ENCODE measurements at places on chromosomes 1 and 21. TPM values are rescaled to one million over a fixed set of nuclear protein-coding genes. Genes with fewer than 3 reads are reported as not detected.

GRCh38 chr21:41857771-41858300, 21.3 kb downstream of the PRDM15 start:
- no peak for DNase-seq

GRCh38 chr1:28243685-28244311, 7.9 kb downstream of the ATP5IF1 start:
- DNase-seq: no peak

- DNase-seq: peak; percentile 3
These were observed 94.5 kb downstream of the EVI5 start for GRCh38 chr1:92690212-92690906.

GRCh38 chr1:83978056-83978455, 20.9 kb downstream of the TTLL7 start:
- DNase-seq: no peak

- no peak for DNase-seq
These were observed 519.5 kb downstream of the SMYD3 start for GRCh38 chr1:245987577-245987976.

DNA sequence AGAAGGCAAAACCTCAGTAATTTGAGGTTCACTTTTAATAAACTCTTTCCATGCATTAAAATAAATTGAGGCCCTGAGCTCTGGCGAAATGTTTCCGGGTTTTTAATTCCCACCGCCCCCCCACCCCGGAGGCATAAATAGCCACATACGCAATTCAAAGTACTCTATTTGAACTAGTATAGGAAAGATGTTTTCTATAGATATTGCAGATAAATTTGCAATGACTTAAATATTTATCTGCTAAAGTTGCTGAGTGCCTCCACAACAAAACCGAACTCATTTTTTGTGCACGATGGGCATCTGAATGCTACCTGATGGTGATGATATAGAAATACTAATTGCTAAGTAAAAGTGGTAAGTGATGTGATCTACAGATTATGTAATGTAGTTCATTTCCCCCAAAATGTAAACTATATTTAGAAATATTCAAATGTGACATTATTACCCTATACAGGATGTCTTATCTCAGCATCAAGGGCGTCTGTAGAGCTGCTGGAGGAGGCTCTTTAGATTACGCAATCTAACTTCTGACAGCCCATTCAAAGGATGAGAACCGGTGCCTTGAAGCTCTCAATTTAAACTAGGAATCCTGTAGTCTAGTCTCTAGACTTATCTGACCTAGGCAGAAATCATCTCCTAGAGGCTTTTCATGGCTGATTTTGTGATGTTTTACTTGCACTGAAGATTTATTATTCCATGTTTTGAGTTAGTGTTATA, 8.5 kb downstream of the IRF2BP2 start:
- peak; percentile 92 for DNase-seq

- peak; percentile 96 for DNase-seq
These were observed 79.8 kb upstream of the CYYR1 start for GRCh38 chr21:26652854-26653253.

DNA sequence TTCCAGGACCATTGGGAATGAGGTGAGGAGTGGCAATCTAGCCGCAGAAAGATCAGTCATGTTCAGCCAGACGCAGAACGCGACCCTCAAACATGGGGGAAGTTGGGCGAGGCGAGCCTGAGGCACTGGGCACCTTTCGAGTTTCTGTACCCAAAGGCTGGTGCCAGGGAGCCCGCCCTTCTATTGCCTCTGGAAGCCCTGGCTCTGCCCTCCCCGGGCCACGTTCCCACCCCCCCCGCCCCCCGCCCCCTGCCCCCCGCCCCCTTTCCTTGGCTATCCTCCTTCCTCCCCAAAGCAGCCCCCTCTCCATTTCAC, 2.2 kb upstream of the ZBTB7B start:
- no peak for DNase-seq

DNA sequence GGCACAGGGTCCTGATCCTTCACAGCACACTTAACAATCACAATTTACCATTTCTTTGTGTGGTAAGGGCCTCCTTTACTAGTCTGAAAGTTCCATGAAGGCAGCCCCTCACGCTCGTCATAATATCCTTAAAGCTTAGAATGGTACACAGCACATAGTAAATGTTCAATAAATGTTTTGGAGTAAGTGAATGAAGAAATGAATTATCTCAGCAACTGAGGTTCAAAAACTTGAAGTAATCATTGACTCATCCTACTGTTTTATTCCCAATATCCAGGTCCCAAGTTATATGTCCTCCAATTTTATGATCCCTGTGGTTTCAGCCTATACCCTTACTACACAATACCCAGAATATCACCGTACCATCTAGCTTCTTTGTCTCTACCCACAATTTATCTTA, 2.2 kb upstream of the C1orf162 start:
- no peak for DNase-seq

REN gene
- total RNA-seq: 0.28 TPM

NES gene
- total RNA-seq: 37.3 TPM

GPR37L1 gene
- not detected for total RNA-seq

Data from lung (tissue), 17 donors.